ENCODE measurements at places on chromosomes 3 and 15.

GRCh38 chr3:115098354-115099073, 48.6 kb downstream of the ZBTB20 start:
- H3K36me3 ChIP-seq = no peaks in the 10 kb centered on the region
- H3K4me3 ChIP-seq = no peak overlapping the region
- peaks cover 19% of the 10 kb centered on the region for H3K4me1 ChIP-seq
- no peak overlapping the region for H3K27ac ChIP-seq

DNA sequence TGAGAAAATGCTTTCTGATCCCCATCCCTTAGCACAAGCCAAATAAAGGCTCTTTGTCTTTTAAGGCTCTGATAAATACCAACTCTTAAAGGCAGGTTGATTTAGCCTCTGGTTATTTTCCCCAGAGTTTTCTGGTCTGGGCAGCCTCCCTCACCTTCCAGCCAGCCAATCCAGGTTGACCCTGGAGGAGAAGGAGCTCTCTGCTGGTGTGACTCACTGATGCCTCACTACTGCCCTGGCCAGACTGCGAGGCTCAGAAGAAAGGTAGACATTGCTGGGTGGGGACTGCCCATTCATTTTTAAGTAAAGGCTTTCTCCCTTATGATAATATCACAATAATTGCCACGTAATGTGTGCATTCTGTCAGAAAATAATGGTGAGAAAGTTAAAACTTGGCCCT, 37.1 kb downstream of the SLCO3A1 start:
- no peak overlapping the region for H3K27ac ChIP-seq
- peaks cover 12% of the 10 kb centered on the region for H3K36me3 ChIP-seq

GRCh38 chr3:135622656-135623055, 342.9 kb upstream of the PPP2R3A start:
- no peak for DNase-seq
- no peaks in the 10 kb centered on the region for H3K27me3 ChIP-seq
- no peak overlapping the region for H3K4me3 ChIP-seq
- H3K4me1 ChIP-seq = no peaks in the 10 kb centered on the region
- H3K36me3 ChIP-seq = no peaks in the 10 kb centered on the region

- peaks cover 3% of the 10 kb centered on the region for H3K36me3 ChIP-seq
- H3K4me3 ChIP-seq = peak within 1 kb of the TSS; percentile 84
- DNase-seq = peak; percentile 91
- H3K27ac ChIP-seq = peak within 1 kb of the TSS; percentile 79
- H3K27me3 ChIP-seq = peaks cover 10% of the 10 kb centered on the region
Observed at GRCh38 chr3:183428447-183429211, at the start of gene MCF2L2. MCF2L2 (minus strand) TSS chr3:183428619; CDS start chr3:183427977, 642 bp downstream.

DNA sequence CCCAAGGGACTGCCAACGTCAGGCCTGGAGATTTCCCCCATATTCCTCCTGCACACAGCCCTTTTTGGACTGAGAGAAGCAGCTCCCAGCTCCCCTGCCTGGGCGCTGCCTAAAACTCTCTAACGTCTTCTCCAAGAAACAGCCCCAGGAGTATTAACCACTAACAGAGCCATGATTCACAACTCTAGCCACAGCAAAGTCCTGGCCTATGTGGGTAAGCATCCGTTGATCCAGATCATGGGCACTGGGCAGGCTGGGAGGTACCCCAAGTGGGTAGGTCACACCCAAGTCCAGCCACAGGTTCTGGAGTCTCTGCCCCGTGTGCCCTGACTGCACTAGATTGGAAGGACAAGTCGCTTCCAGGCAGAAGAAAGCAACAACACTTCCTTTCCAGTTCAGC, 31.9 kb downstream of the NBEAL2 start:
- H3K4me1 ChIP-seq = peaks cover 54% of the 10 kb centered on the region
- H3K27me3 ChIP-seq = no peaks in the 10 kb centered on the region
- H3K27ac ChIP-seq = no peak overlapping the region
- H3K4me3 ChIP-seq = no peak overlapping the region
- peaks cover 46% of the 10 kb centered on the region for H3K36me3 ChIP-seq

DNA sequence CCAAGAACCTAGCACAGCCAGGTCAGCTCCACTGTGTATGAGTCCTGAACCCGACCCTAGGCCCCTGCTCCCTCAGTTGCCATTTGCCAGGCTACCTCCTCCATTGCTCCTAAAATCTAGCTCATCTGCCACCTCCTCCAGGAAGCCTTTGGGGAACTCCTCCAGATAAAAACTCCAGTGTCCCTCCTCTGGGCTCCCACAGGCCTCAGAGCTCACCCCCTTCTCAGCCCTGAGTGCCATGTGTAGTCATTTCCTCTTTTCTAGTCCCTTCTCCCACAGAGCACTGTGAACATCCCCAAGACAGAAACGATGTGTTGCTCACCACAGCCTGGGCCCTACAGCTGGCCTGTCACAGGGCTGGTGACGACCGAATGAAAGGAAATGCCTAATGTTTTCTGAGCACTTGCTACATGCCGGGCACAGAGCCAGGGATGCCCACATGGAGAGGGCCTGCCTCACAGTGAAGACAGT, 61.0 kb downstream of the IQSEC1 start:
- peak; percentile 66 for DNase-seq
- peak overlapping the region; percentile 97 for H3K27ac ChIP-seq
- peaks cover 36% of the 10 kb centered on the region for H3K36me3 ChIP-seq
- H3K4me3 ChIP-seq = peak overlapping the region; percentile 68

- no peak overlapping the region for H3K4me3 ChIP-seq
- H3K27ac ChIP-seq = no peak overlapping the region
- H3K4me1 ChIP-seq = no peaks in the 10 kb centered on the region
- DNase-seq = no peak
Observed at GRCh38 chr15:68518785-68519430, 59.9 kb upstream of the CORO2B start.

- H3K27ac ChIP-seq = no peak overlapping the region
- DNase-seq = no peak
- H3K4me3 ChIP-seq = no peak overlapping the region
- no peaks in the 10 kb centered on the region for H3K36me3 ChIP-seq
- peaks cover 10% of the 10 kb centered on the region for H3K27me3 ChIP-seq
Observed at GRCh38 chr3:100896994-100897393, 96.2 kb downstream of the ABI3BP start.

GRCh38 chr3:63500196-63500595, 152.3 kb upstream of the SNTN start:
- no peaks in the 10 kb centered on the region for H3K27me3 ChIP-seq
- no peaks in the 10 kb centered on the region for H3K4me1 ChIP-seq
- H3K27ac ChIP-seq = no peak overlapping the region
- no peak for DNase-seq
- no peak overlapping the region for H3K4me3 ChIP-seq

DNA sequence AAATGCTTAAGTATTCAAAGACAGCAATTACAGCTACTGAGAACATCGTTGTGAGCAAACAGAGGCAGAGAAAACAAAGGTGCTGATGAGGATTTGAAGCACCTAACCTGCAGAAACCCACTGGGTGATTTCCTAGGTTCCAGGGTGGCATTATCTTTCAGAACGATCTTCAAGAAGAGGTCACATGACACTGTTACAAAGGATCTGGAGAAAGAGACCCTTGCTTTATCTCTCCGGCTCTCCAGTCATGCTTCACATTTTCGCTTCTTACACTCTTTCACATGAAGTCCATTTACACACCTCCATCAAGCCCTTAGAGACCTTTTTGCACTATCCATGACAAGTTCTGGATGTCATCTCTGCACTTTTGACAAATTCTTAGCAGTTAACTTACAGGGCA, 70.8 kb downstream of the GOLGA8B start:
- DNase-seq = no peak
- H3K4me3 ChIP-seq = no peak overlapping the region
- H3K27ac ChIP-seq = no peak overlapping the region
- H3K4me1 ChIP-seq = peaks cover 24% of the 10 kb centered on the region
- no peaks in the 10 kb centered on the region for H3K36me3 ChIP-seq

- H3K36me3 ChIP-seq = no peaks in the 10 kb centered on the region
- H3K4me1 ChIP-seq = peaks cover 12% of the 10 kb centered on the region
- H3K27me3 ChIP-seq = peaks cover 17% of the 10 kb centered on the region
- H3K4me3 ChIP-seq = no peak overlapping the region
Observed at GRCh38 chr3:129549805-129550204, 6.8 kb downstream of the H1-8 start.

DNA sequence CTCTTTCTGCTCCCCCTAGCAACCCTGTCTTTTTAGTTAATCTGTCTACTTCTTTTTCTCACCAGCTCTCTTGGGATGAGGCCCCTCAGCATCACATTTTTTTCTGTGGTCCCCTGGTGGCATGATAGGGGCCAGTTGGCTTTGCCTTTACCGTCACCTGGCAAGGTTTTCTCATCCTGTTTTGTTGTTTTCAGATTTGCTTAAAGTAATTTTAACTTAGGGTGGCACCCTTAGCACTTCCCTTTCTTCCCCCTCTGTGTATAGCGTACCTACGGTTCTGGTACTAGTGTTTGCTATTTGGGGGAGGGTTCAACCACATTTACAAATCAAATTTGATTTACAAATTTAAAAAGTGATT, 35.6 kb downstream of the PDCD6IP start:
- H3K27ac ChIP-seq = no peak overlapping the region
- H3K4me1 ChIP-seq = peaks cover 14% of the 10 kb centered on the region
- H3K27me3 ChIP-seq = no peaks in the 10 kb centered on the region
- H3K4me3 ChIP-seq = no peak overlapping the region
- no peak for DNase-seq

- peaks cover 6% of the 10 kb centered on the region for H3K4me1 ChIP-seq
- no peak overlapping the region for H3K27ac ChIP-seq
- DNase-seq = no peak
- H3K36me3 ChIP-seq = peaks cover 34% of the 10 kb centered on the region
Observed at GRCh38 chr3:52108302-52109232, 45.7 kb downstream of the POC1A start.

DNA sequence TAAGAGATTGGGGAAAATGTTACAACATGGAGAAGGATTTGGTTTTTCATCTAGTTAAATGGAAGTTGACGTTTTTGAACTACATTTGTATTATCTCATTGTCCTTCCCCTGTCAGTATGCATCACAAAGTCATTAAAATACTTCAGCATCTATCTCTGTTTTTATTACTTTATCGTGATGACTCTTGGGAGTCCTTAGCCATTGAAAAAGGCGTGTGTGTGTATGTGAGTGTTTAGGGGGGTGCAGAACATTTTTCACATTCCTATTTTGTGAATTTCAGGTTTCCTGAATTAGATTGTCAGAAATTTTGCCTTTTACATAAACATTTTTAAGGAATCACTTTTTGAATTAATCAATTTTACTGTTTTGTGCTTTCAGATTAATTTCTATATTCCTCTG, 360.6 kb upstream of the SGO1 start:
- H3K36me3 ChIP-seq = no peaks in the 10 kb centered on the region
- H3K27ac ChIP-seq = no peak overlapping the region
- DNase-seq = no peak
- no peaks in the 10 kb centered on the region for H3K4me1 ChIP-seq

DNA sequence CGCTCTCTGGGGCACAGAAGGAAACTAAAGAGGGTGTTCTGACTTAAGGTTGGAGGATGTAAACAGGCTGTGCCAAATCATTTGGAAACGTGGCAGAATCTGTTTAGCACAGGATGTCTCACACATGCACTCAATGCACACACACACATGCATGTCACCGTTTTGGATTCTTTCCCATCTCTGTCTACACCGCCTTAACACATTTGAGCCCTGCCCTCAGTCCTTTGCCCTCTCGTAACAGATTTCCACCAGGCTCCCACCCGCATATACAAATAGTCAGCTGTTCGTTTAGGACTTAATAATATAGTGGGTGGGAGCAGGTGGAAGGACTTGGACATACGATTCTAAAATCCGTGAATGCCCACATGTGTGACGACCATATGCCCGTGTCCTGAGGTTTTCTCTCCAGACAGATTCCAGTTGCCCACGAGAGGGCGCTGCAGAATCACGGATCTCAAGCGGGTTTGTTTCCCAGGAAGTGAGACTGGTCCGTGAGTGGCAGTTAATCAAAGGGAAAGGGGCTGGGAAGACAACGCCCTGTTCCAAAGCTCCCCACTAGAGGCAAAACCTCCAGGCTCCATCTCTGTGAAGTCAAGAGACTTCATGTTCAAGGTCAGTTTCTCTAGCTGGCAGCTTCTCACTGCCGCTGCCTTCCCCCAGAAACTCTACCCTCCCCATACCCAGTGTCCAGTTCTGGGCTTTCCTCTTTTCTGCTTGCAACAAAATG, 44.5 kb downstream of the NOX5 start:
- H3K27me3 ChIP-seq = peaks cover 2% of the 10 kb centered on the region
- H3K4me1 ChIP-seq = peaks cover 22% of the 10 kb centered on the region
- peak; percentile 82 for DNase-seq
- H3K4me3 ChIP-seq = no peak overlapping the region
- H3K27ac ChIP-seq = peak overlapping the region; percentile 13
- H3K36me3 ChIP-seq = no peaks in the 10 kb centered on the region

DNA sequence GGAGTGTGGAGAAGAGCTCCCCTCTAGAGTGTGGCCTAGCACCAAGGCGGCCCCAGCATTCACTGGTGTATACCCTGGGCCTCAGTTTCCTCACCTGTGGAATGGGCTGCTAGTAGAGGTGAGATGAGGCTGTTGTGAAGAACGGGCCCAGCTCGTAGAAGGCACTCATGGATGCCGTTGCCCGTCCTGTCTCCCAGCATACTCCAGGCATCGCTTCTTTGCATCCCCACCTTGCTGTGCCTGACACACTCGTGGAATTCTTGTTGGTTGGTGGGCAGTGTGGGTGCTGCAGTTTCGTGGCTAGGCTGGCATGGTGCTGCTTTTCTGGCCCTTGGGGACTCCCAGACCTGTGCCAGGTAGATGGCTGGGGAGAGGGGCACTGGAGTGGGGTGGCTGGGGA, 76.7 kb downstream of the SMAD6 start:
- no peak overlapping the region for H3K27ac ChIP-seq
- no peak for DNase-seq
- no peak overlapping the region for H3K4me3 ChIP-seq
- H3K36me3 ChIP-seq = no peaks in the 10 kb centered on the region
- no peaks in the 10 kb centered on the region for H3K27me3 ChIP-seq

DNA sequence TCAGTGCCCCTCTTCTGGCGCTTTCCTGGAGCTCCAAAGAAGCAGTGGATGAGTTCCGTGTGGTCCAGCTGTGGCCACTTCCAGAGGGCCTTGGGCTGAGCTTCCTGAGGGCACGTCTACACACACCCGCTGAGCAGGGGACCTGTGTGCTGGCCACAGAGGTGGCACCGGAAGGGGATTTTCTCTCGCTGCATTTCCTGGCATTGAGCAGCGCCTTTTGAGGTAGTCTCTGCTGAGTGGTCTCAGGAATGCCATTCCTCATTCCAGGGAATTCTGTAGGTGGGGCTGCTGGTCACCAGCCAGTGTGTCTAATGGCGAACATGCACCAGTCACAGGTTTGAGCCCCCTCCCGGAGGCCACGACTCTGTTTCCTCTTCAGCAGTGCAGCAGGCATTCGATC, 48.1 kb downstream of the AMOTL2 start:
- no peak overlapping the region for H3K4me3 ChIP-seq
- no peaks in the 10 kb centered on the region for H3K36me3 ChIP-seq
- DNase-seq = no peak
- no peak overlapping the region for H3K27ac ChIP-seq
- H3K4me1 ChIP-seq = no peaks in the 10 kb centered on the region

DNA sequence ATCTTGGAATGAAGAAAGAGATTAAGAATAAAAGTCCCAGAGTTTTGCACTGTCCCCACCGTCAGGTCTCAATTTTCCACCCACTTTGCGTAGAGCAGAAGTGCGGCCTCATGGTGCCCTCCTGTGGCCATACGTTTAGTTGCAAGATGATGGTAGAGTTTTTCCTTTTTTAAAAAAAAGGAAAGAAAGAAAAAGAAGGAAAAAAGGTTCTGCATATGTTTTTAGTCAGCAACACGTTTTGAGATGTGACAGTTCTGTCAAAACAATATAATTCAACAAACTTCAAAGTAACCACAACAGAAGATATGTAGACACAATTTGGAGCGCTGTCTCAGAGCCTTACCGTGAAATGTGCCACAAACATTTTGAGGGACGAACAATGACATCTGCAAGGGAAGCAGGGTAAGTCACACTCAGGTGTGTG, 24.6 kb downstream of the EBLN2 start:
- no peak overlapping the region for H3K4me3 ChIP-seq
- H3K27ac ChIP-seq = no peak overlapping the region
- peaks cover 5% of the 10 kb centered on the region for H3K27me3 ChIP-seq
- peaks cover 8% of the 10 kb centered on the region for H3K4me1 ChIP-seq
- DNase-seq = peak; percentile 60
